ENCODE measurements at places on chromosomes 16 and 17.

- no peak for DNase-seq
- no peaks in the 10 kb centered on the region for H3K27me3 ChIP-seq
- no peaks in the 10 kb centered on the region for H3K36me3 ChIP-seq
- H3K27ac ChIP-seq: no peak overlapping the region
Measured at GRCh38 chr16:64910356-64910755, 211.5 kb downstream of the CDH11 start.

DNA sequence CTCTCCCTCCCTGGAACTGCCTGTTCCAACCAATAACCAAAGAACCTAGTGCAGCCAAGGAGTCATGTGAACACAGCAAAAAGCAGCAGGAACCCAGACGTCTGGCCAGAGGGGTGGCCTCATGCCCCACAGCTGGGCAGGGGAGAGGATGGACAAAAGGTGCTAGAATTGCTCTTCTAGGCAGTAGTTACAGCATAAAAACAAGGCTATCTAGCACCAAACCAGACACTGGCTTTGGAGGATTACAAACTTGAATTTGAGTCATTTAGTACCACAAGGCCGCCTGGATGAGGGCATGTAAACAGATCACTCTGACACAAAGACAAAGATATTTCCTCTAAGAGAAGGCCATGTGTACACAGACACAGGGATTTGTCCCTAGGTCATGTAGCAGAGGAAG is 423.3 kb upstream of the MAF start:
- H3K36me3 ChIP-seq: no peaks in the 10 kb centered on the region
- DNase-seq: no peak
- H3K27ac ChIP-seq: no peak overlapping the region
- H3K27me3 ChIP-seq: no peaks in the 10 kb centered on the region

DNA sequence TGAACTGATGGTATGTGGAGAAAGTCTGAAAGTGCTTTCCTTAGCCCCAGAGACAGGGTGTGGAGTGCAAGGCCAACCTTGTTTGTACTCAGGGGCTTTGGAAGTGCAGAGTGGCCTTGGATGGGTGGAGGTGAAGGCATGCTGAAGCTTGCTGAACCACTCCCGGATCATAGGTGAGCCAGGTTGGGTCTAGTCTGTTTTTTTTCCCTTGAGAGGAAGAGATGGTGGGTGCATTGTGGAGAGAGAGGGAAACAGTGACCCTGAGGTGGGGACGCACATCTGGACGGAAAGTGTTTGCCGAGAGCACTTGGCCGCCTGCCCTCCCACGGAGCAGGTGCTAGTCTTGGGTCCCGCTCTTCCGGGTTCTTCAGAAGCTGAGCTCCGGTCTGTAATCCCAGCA is 12.5 kb downstream of the ABAT start:
- no peak overlapping the region for H3K27ac ChIP-seq
- H3K27me3 ChIP-seq: peaks cover 26% of the 10 kb centered on the region
- no peaks in the 10 kb centered on the region for H3K36me3 ChIP-seq
- DNase-seq: no peak
- H3K4me3 ChIP-seq: no peak overlapping the region

DNA sequence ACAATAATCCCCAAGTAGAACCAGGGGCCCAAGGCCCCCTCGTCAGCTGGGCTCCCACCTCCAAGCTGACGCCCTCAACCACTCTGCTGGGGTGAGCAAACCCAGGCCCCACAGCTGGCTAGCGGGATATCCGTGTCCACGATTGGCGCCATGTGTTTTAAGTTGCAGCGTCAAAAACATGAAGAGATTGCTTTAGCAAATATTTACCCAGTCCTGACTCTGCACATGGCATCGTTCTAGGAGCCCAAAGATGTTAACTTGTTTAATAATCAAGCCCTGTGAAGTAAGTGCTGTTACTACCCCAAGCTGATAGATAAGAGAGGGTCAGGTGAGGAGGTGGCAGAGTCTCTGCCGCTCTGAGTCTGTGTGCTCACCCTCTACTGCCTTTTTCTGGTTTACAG is 344 bp upstream of the SEPTIN12 start:
- no peak for DNase-seq
- peaks cover 3% of the 10 kb centered on the region for H3K4me1 ChIP-seq
- no peak overlapping the region for H3K27ac ChIP-seq
- H3K27me3 ChIP-seq: peaks cover 2% of the 10 kb centered on the region
- no peaks in the 10 kb centered on the region for H3K36me3 ChIP-seq

- H3K27ac ChIP-seq: no peak overlapping the region
- no peaks in the 10 kb centered on the region for H3K4me1 ChIP-seq
- H3K27me3 ChIP-seq: no peaks in the 10 kb centered on the region
- no peak for DNase-seq
- H3K36me3 ChIP-seq: peaks cover 50% of the 10 kb centered on the region
Measured at GRCh38 chr16:28187595-28188004, 24.2 kb downstream of the XPO6 start.

- H3K4me3 ChIP-seq: no peak overlapping the region
- no peak for DNase-seq
- H3K36me3 ChIP-seq: no peaks in the 10 kb centered on the region
Measured at GRCh38 chr17:65163990-65164495, 26.9 kb downstream of the RGS9 start.

DNA sequence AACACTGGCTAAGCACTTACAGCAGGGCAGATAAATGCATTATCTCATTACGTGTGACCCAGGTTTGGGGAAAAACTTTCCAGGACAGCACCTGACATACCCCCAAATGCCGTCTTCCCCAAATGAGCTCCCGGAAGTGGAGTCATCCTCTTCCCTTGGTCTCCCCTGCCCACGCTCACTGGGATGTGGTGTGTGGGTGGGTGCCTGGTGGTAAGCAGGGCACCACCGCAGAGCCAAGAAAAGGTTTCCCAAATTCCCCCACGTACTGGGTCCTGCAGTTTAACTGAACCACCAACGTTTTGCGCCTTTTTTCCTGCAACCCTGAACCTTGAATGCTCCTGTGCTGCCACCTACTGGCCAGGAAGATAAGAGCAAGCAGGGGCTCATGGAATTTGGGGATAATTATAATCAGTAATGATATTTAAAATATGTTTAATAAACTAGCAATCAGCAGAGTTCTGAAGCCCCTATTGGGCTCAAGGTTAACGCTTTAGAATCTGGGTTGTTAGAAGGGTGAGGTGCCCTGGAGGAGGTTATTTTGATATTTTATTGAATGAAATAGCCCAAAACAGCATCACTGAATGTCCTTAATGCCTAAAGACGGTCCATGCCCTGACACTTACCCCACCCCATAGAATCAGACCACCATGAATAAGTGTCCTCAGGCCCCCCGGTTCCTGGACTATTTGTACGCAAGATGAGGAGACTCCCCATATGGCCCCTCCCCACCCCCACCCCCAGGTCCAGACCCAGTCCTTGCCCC is 8.0 kb downstream of the SPPL2C start:
- H3K4me3 ChIP-seq: no peak overlapping the region
- DNase-seq: peak; percentile 76
- no peaks in the 10 kb centered on the region for H3K27me3 ChIP-seq
- H3K27ac ChIP-seq: no peak overlapping the region

GRCh38 chr16:997440-998051 is 16.0 kb downstream of the SOX8 start:
- no peaks in the 10 kb centered on the region for H3K27me3 ChIP-seq
- DNase-seq: no peak
- no peak overlapping the region for H3K4me3 ChIP-seq
- H3K36me3 ChIP-seq: no peaks in the 10 kb centered on the region

- H3K4me1 ChIP-seq: peaks cover 10% of the 10 kb centered on the region
- H3K27me3 ChIP-seq: no peaks in the 10 kb centered on the region
- peak; percentile 62 for DNase-seq
- H3K36me3 ChIP-seq: peaks cover 49% of the 10 kb centered on the region
Measured at GRCh38 chr16:49491771-49492761, 118.5 kb downstream of the C16orf78 start.

DNA sequence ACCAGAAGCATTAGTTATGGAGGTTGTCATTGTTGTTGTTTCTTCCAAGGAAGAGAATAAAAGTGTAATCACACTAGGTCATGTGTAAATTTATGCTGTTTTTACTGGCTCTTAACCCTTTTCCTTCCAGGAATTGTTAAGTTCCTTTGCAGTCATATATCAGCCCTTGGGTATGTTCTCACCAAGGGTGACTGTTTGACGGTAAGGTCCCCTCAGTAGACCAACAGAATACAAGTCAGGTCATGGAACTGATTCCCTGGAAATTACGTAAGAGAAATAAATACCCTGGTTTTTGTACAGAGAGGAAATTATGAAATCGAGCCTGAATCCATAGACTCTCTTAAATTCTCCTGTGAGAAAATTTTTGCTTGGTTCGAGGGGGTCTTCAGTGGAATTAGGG is 11.2 kb upstream of the KCNJ2 start:
- no peak overlapping the region for H3K27ac ChIP-seq
- no peaks in the 10 kb centered on the region for H3K27me3 ChIP-seq
- no peaks in the 10 kb centered on the region for H3K36me3 ChIP-seq
- no peak overlapping the region for H3K4me3 ChIP-seq
- no peaks in the 10 kb centered on the region for H3K4me1 ChIP-seq

DNA sequence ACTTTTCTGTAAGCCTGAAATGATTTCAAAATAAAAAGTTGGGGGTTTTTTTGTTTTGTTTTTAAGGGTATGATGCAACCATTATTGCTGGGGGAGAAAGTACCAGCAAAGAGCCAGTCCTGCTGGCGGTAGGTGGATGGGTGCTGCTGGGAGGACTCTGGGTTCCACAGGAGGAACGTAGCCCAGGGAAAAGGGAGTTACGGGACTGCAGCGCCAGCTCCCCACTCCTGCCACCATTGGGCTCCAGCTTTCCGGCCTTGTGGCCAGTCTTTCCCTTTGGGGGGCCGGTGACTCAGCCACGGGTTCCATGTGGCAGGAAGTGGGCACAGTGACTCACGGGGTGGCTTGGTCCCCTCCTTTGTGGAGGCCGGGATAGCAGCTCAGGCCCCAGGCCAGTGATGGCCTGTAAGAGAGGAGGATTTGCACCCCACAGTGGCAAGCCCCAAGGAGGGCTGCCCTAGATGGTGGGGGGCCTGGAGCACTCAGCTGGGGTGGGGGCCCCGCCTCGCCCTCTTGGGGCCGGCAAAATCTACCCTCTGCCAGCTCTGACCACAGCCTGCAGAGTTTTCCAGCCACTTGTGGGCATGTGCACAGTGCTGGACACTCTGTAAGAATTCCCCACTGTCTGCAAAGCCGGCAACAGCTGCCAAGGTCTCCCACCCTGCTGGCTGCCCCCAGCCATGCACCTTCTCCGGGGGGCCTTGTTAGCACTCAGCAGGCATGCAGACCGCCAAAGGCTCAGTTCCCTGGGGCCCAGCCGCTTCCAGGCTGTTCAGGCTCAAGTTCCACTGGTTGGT is 30.4 kb downstream of the SOCS3 start:
- H3K27me3 ChIP-seq: no peaks in the 10 kb centered on the region
- no peaks in the 10 kb centered on the region for H3K36me3 ChIP-seq
- peaks cover 19% of the 10 kb centered on the region for H3K4me1 ChIP-seq
- no peak for DNase-seq
- no peak overlapping the region for H3K4me3 ChIP-seq

- H3K4me1 ChIP-seq: peaks cover 5% of the 10 kb centered on the region
- H3K36me3 ChIP-seq: no peaks in the 10 kb centered on the region
- peak; percentile 58 for DNase-seq
- no peak overlapping the region for H3K4me3 ChIP-seq
- H3K27me3 ChIP-seq: peaks cover 24% of the 10 kb centered on the region
Measured at GRCh38 chr17:8016632-8017424, 14.4 kb downstream of the GUCY2D start.

DNA sequence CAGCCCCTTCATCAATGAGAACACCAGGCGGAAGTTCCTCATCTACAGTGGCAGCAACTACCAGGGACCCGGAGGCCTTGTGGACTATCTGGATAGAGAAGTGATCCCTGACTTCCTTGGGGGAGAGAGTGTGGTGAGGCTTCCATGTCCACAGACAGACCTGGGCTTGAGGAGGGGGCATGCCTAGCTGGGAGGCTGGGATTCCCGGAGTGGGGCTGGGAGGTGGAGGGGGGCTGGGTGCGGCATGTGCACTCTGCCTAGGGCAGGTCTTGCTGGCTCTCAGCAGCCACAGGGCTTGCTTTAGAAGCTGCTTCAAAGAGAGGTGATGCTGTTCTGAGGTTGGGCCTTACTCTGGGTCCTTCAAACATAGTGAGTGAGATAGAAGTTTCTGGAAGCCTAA is 27.8 kb downstream of the NAGPA start:
- no peaks in the 10 kb centered on the region for H3K27me3 ChIP-seq
- no peak for DNase-seq
- H3K4me1 ChIP-seq: no peaks in the 10 kb centered on the region
- H3K27ac ChIP-seq: no peak overlapping the region
- no peak overlapping the region for H3K4me3 ChIP-seq

- peak overlapping the region; percentile 79 for H3K4me3 ChIP-seq
- peak overlapping the region; percentile 63 for H3K27ac ChIP-seq
- peaks cover 13% of the 10 kb centered on the region for H3K4me1 ChIP-seq
- H3K36me3 ChIP-seq: peaks cover 14% of the 10 kb centered on the region
- no peak for DNase-seq
- no peaks in the 10 kb centered on the region for H3K27me3 ChIP-seq
Measured at GRCh38 chr16:2428051-2428783, 1.0 kb upstream of the CCNF start.

DNA sequence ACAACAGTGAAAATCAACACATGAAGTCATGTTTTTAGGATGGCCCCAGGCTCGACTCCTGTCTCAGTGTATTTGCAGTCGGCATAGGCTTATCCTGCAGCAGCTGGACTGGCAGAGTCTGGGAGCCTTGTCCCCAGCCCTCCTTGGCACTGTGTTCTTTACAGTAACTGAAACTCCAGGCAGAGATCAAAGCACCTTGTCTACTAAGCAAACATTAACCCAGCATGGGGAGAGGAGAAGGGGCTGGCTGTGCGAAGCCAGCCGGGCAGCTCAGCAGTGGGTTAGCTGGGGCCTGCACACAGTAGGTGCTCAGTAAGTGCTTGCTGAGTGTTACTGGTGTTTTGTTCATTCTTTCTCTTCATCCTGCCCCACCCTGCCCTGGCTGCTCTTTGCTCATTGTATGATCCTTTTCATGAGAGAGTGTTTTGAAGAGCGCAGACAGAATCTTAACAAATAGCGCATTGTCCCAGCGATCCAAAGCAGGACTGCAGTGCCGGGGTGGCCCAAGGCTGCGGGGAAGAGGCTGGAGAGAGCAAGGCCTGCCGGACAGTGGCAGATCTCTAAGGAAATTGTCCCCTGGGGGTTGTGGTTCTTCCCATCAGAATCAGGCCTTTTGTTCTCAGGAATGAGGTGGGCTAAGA is 23.5 kb upstream of the ITGB4 start:
- no peak for DNase-seq
- H3K27ac ChIP-seq: no peak overlapping the region
- H3K4me1 ChIP-seq: no peaks in the 10 kb centered on the region
- H3K4me3 ChIP-seq: no peak overlapping the region
- H3K27me3 ChIP-seq: no peaks in the 10 kb centered on the region

- no peak for DNase-seq
- no peaks in the 10 kb centered on the region for H3K27me3 ChIP-seq
- peaks cover 25% of the 10 kb centered on the region for H3K36me3 ChIP-seq
- H3K4me3 ChIP-seq: no peak overlapping the region
- H3K4me1 ChIP-seq: peaks cover 5% of the 10 kb centered on the region
- H3K27ac ChIP-seq: no peak overlapping the region
Measured at GRCh38 chr16:16073001-16073545, 123.7 kb downstream of the ABCC1 start.

Data from neuronal stem cell (in vitro differentiated cells).